GM23338 (cell line): ENCODE measurements at places on chromosomes 3 and 15. TPM values are rescaled to one million over a fixed set of nuclear protein-coding genes. Genes with fewer than 3 reads are reported as not detected.

- H3K4me1 ChIP-seq, result no peaks in the 10 kb centered on the region
- H3K27me3 ChIP-seq, result no peaks in the 10 kb centered on the region
- H3K27ac ChIP-seq, result no peak overlapping the region
- no peak overlapping the region for H3K4me3 ChIP-seq
These were observed 138.3 kb upstream of the ABHD17C start for GRCh38 chr15:80556694-80557367.

The GP9 gene
- total RNA-seq, result not detected in 2 replicates

GRCh38 chr3:155227141-155227540, 66.3 kb downstream of the STRIT1 start:
- H3K4me1 ChIP-seq, result no peaks in the 10 kb centered on the region
- H3K27me3 ChIP-seq, result no peaks in the 10 kb centered on the region
- no peak overlapping the region for H3K27ac ChIP-seq
- no peak for DNase-seq

GRCh38 chr15:73287019-73287418, 81.7 kb downstream of the HCN4 start:
- DNase-seq, result no peak
- H3K27ac ChIP-seq, result no peak overlapping the region
- no peaks in the 10 kb centered on the region for H3K4me1 ChIP-seq
- 0 out of 2 replicates have a peak, but pooled peaks cover 12% of the 10 kb centered on the region for H3K36me3 ChIP-seq

The NXPE3 gene
- 20.8 and 26.5 TPM in 2 replicates for total RNA-seq

DNA sequence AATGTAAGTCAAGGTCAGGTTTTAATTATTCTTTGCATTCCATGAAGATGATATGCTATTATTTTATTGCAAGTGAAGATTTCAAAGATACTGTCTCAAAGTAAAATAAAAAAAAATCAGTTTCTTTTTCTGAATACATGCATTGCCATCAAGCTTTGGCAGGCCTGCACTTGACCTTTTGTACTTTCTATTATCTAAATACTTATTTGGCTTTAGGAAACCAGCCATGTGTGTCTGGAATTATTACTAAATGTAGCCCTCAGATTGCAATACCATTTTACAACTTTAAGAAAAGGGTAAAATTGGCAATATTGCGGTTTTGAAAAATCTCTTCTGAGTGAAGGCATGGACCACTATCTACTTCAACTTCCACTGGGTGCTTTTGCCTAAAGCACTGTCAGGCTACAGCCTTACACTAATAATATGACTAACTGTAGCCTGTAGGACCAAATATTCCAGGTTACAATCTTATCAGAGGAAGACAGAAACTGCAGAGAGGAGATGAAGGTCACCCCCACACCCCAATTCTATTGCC, 349.4 kb upstream of the DCBLD2 start:
- H3K27me3 ChIP-seq, result no peaks in the 10 kb centered on the region
- no peaks in the 10 kb centered on the region for H3K36me3 ChIP-seq
- DNase-seq, result no peak
- H3K27ac ChIP-seq, result no peak overlapping the region
- no peak overlapping the region for H3K4me3 ChIP-seq

GRCh38 chr3:72177075-72178050, 392.4 kb upstream of the PROK2 start:
- no peaks in the 10 kb centered on the region for H3K27me3 ChIP-seq
- H3K36me3 ChIP-seq, result no peaks in the 10 kb centered on the region
- no peaks in the 10 kb centered on the region for H3K4me1 ChIP-seq
- no peak for DNase-seq

The ECE2 gene
- total RNA-seq, result 0.24 TPM in 1 of 2 replicates, not detected in the other

DNA sequence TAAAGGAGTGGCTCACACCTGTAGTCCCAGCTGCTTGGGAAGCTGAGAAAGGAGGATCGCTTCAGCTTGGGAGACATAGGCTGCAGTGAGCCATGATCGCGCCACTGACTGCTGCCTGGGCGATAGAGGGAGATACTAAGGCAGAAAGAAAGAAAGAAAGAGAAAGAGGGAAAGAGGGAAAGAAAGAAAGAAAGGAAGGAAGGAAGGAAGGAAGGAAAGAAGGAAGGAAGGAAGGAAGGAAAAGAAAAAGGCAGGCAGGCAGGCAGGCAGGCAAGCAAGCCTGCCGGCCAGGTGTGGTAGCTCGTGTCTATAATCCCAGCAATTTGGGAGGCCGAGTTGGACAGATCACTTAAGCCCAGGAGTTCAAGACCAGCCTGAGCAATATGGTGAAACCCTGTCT, 15.3 kb downstream of the SLC28A1 start:
- H3K4me1 ChIP-seq, result no peaks in the 10 kb centered on the region
- H3K27me3 ChIP-seq, result no peaks in the 10 kb centered on the region
- no peaks in the 10 kb centered on the region for H3K36me3 ChIP-seq

The SYNPR gene
- total RNA-seq, result 0.38 and 2.6 TPM in 2 replicates

GRCh38 chr15:42558739-42559138, 10.1 kb downstream of the HAUS2 start:
- no peak for DNase-seq
- H3K27ac ChIP-seq, result no peak overlapping the region
- no peaks in the 10 kb centered on the region for H3K4me1 ChIP-seq

DNA sequence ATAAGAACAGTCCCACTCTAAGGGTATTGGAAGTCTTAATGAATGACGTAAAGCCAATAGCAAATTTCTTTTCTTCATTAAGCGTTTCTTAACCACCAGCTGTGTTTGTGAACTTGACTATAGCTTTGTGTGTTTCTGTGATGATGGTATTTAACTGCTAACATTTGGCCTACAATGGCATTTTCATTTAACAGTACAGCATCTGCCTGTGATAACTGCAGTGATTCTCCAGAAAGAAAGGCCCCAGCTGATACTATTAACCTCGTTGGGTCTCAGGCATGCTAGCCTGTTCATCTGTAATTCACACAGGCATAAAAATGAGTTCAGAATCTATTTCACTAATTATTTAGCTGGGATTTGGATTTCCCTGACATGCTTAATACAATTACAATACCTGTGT, 121.9 kb downstream of the NECTIN3 start:
- DNase-seq, result no peak
- H3K27ac ChIP-seq, result no peak overlapping the region
- no peaks in the 10 kb centered on the region for H3K27me3 ChIP-seq
- no peaks in the 10 kb centered on the region for H3K36me3 ChIP-seq
- H3K4me1 ChIP-seq, result 0 out of 2 replicates have a peak, but pooled peaks cover 4% of the 10 kb centered on the region

DNA sequence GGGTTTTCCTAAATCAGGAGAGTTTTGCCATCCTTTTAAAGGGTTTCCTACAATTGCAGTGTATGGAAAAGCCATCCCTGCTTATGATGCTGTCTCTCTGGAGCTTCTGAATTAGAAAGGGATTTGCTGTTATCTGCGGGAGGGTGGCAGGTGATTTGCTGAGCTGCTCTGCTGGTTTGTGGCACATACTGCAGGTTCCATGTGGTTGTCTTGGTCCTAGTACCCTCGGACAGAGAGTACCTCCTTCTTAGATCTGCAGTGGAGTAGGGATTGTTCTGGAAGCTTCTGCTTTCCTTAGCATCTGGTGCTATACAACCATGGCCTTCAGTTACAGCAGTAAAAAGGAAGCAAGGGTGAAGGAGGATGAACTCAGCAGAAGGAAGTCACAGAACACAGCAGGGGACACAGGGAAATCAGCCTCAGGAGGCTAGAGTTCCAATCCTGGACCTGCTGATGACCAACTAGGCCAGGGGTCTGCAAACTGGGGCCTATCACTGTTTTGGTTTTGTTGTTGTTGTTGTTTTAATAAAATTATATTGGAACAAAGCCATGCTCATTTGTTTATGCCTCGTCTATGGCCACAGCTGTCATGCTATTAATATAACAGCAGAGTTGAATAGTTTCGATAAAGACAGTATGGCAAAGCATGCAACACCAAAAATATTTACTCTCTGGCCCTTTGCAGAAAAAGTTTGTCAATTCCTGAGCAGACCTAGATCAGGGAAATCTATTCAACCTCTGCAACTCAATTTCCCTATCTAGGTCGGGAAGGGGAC, 39.5 kb downstream of the STARD5 start:
- H3K27me3 ChIP-seq, result no peaks in the 10 kb centered on the region
- H3K27ac ChIP-seq, result no peak overlapping the region
- no peak for DNase-seq
- H3K4me3 ChIP-seq, result no peak overlapping the region
- H3K36me3 ChIP-seq, result no peaks in the 10 kb centered on the region

DNA sequence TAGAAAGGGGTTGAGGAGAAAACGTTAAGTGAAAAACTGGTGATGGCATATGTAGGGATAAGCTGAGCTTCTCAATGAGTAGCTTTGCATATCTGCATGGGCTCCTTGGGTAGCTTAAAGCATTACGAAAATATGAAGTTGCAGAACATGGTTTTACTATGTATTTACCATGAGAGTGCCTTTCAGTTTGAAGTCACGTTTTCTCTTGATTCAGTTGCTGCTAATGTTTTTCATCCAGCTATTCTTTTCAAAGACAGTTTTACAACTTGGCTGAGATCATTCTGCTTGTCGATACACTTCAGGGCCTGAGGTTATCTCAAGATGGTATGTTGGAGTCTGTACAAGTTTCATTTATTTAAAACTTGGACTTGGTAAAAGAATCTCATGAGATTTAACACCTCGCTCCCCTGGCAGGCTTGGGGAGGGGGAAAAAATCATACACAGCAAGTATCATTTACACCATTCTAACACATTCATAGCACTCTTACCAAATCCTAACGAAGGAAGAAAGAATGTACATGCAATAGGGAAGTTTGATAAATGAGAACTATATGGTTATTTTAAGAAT, 103.3 kb upstream of the CMC1 start:
- H3K36me3 ChIP-seq, result no peaks in the 10 kb centered on the region
- H3K27me3 ChIP-seq, result no peaks in the 10 kb centered on the region
- no peak for DNase-seq
- H3K4me3 ChIP-seq, result no peak overlapping the region

DNA sequence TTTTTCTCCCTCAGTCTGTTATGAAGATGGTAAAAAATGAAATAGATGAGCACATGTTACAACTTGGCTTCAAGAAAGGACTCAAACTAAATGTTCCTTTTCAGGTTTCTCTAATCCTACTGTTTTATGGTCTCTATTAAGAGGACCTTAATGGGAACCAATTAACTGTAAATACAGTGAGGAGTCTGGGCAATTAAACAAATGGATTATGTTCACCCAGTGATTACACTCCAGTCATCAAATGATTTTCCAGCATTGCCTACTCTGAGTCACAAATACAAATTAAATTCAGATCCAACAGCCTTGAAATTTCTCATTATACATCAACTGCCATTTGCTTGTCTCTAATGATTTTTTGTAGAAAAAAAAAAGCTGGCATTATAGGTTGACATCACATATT, 129.2 kb downstream of the NEK10 start:
- no peak overlapping the region for H3K4me3 ChIP-seq
- DNase-seq, result no peak

DNA sequence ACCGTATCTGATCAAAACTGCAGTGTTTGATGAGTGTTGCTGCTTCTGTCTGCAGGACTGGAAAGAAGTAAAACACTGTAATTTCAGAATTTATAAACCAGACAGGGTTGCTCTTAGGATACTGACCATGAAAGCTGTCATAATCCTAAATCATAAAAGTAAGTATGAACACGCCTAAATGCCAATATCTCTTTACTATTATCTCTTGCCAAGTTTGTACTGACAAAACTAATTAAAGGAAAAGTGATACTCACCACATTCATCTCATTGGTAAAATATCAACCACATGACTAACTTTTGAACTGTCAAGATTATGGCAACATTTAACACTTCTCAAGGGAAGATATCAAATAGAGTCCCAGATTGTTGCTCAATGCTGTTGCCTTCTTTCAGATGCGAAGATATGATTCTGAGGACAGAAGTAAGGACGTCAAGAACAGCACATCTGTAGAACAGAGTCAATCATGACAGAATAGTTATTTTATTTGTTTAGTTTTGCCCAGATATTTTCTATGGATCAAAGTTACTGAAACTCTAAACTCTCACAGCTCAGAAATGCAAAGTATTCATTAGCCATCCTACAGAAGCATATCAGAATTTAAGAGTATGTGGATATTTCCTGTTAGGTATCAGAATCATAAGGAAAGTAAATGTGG, 61.4 kb upstream of the COL8A1 start:
- H3K27ac ChIP-seq, result no peak overlapping the region
- no peak overlapping the region for H3K4me3 ChIP-seq
- no peak for DNase-seq
- H3K4me1 ChIP-seq, result no peaks in the 10 kb centered on the region

- no peak overlapping the region for H3K4me3 ChIP-seq
- no peaks in the 10 kb centered on the region for H3K36me3 ChIP-seq
- H3K4me1 ChIP-seq, result no peaks in the 10 kb centered on the region
- H3K27ac ChIP-seq, result no peak overlapping the region
- DNase-seq, result no peak
These were observed 37.3 kb upstream of the OSBPL11 start for GRCh38 chr3:125632597-125632996.

The CCDC13 gene
- total RNA-seq, result 0.45 TPM in 1 of 2 replicates, not detected in the other

- H3K27me3 ChIP-seq, result no peaks in the 10 kb centered on the region
- H3K36me3 ChIP-seq, result no peaks in the 10 kb centered on the region
- no peak for DNase-seq
These were observed 36.4 kb upstream of the FSTL1 start for GRCh38 chr3:120487191-120487650.

DNA sequence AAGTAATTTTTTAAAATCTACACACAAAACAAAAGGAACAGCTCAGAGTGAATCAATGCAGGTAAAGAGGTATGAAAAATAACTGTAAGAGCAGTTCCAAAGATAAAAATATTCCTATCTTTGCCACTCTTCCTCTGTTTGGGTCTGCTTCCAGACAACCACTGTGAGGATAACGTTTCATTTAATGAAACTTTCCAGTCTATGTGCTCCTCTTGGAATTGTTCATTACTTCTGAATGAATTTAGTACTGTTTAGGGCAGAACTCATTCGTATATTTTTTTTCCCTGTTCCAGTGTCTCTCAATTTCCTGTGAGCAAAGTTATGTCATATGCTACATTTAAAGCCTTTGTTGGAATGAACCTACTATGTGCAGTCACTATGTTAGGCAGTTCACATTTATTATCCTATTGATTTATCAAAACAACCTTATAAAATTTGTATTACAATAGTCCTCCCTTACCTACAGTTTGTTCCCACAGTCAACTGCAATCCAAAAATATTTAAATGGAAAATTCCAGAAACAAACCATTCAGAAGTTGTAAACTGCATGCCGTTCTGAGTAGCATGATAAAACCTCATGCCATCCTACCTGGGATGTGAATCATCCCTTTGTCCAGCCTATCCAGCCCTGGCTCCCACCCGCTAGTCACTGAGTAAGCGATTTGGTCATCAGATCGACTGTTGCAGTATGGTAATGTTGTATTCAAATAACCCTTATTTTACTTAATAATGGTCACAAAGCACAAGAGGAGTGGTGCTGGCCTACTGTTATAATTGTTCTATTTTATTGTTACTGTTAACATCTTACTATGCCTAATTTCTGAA, 98.1 kb downstream of the TMCC1 start:
- no peaks in the 10 kb centered on the region for H3K36me3 ChIP-seq
- H3K4me3 ChIP-seq, result peak overlapping the region; percentile 41; the same call in 1 of the 2 replicates
- DNase-seq, result peak; percentile 15

The CX3CR1 gene
- total RNA-seq, result 0.24 TPM in 1 of 2 replicates, not detected in the other

DNA sequence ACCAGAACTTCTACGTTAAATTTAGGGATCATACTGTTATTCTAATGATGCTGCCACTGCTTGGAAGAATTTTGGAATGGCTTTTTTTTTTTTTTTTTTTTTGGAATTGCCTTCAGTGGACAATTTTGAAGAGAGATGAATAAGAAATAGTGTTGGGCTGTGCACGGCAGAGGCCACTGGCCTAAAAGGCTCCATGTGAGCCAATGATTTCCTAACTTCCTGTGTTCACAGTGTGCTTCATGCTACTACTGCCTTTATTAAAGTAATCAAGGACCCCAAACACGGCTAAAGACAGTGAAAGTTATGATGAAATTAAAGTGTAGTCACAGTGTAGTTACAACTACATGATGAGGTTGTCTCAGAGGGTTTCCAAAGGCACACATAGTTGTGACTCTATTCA, 100.8 kb upstream of the TNFAIP8L3 start:
- DNase-seq, result no peak
- H3K27me3 ChIP-seq, result no peaks in the 10 kb centered on the region
- H3K4me3 ChIP-seq, result no peak overlapping the region
- H3K4me1 ChIP-seq, result no peaks in the 10 kb centered on the region; the same call in 1 of the 2 replicates
- H3K36me3 ChIP-seq, result no peaks in the 10 kb centered on the region
